ENCODE measurements at places on chromosomes 4 and X. TPM values are rescaled to one million over a fixed set of nuclear protein-coding genes. Genes with fewer than 3 reads are reported as not detected.

ZC4H2 gene
- total RNA-seq: 6.2 TPM

RIPPLY1 gene
- 0.75 TPM for total RNA-seq

DNA sequence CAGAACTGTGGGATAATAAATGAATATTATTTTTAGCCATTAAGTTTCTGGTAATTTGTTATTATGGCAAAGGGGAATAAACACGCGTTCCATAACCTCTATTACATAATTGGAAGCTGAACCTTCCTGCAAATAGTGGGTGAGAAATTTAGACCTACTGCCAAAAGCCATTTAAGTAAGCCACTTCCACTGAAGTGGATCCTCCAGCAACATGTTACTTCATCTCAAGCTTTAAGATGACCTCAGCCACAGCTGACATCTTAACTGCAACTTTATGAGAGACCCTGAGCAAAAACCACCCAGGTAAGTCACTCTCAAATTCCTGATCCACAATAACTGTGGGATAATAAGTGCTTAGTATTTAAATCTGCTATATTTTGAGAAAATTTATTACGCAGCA lies 1048.6 kb downstream of the FAM133A start:
- DNase-seq: no peak

GRCh38 chr4:30870513-30870912 lies 150.3 kb downstream of the PCDH7 start:
- DNase-seq: no peak

DNA sequence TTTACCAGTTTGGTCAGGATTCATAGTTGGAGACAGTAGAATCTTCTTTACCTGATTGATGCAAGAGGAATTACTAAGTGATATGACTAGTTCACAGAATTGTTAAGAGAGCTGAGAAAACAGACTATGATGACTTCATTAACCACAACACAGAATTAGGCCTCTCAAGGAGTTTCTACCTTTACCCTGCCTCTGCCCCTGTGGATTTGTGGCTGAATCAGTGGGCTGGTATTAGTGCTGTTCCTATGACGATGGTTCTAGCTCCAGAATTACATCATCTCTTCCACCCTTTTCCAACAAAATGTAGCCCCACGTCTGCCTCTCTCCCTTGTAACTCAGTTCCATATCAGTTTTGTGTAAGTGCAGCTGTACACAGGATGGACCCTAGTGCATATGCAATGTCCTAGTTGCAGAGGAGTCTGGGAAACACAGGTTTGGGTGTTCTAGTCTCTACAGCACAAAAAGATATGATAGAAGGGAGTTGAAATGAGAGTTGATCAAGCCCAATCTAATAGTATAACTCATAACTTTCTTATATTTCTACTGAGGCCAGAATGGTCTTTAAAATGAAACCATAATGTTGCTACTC lies 99.3 kb downstream of the ANXA5 start:
- DNase-seq: no peak

- no peak for DNase-seq
These were observed 234.4 kb upstream of the FAT1 start for GRCh38 chr4:186957952-186958555.
